Sciatic nerve (tissue), 2 donors: ENCODE measurements at places on chromosomes 6 and 20. TPM values are rescaled to one million over a fixed set of nuclear protein-coding genes. Genes with fewer than 3 reads are reported as not detected.

The TAGAP gene
- 8.0 TPM for total RNA-seq

The CPXM1 gene
- total RNA-seq = 5.9 TPM

The EDN1 gene
- total RNA-seq = 35.0 TPM

GRCh38 chr20:23513164-23513563, 22.2 kb downstream of the CST8 start:
- no peak for DNase-seq
